Activated CD8-positive, alpha-beta memory T cell treated with anti-CD3 and anti-CD28 coated beads, Interleukin-2, amount 50 U/mL, for 48 hours (primary cell): ENCODE measurements at places on chromosomes 5 and 9.

DNA sequence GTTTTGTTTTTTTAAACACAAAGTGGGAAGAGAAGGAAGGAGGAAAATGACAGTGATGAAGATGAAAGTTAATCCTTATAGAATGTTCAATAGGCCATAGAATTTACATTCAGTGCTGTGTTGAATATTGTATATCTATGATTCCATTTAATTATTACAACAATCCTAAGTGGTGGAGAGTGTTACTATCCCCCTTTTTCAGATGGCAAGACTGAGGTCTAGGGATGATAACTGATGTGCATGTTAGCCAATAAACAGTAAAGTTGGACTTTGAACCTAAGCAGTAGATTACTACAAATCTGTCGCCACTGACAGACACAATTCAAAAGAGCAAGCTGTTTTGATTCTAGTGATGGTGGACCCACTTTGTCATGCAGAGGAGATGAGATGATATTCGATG lies 237.9 kb downstream of the ARHGAP26 start:
- DNase-seq, result no peak

- peak; percentile 62 for DNase-seq
Observed at GRCh38 chr9:126146254-126147145, 180.1 kb upstream of the MVB12B start.

GRCh38 chr5:32283539-32284377 lies 29.0 kb downstream of the MTMR12 start:
- DNase-seq, result no peak

DNA sequence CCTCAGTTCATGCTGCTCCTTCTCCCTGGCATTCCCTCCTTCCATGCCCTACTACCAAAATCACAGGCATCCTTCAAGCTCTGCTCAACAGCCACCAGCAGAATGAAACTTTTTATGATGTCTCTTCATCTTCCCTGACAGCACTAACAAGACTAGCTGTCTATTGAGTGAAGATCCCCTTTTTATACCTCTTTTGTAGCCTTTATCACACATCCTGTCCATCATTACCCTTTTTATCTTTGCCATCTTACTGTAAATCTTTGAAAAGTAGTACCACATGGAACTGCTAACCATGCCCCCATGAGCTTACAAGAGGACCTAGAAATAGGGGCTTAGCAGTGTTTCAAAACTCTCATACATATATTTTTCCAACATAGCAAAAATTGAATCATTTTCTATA lies 10.8 kb upstream of the ADRB2 start:
- DNase-seq, result no peak

GRCh38 chr9:98879094-98879962 lies 64.4 kb upstream of the COL15A1 start:
- no peak for DNase-seq

GRCh38 chr9:98809311-98810101 lies 2.0 kb downstream of the GALNT12 start:
- no peak for DNase-seq

DNA sequence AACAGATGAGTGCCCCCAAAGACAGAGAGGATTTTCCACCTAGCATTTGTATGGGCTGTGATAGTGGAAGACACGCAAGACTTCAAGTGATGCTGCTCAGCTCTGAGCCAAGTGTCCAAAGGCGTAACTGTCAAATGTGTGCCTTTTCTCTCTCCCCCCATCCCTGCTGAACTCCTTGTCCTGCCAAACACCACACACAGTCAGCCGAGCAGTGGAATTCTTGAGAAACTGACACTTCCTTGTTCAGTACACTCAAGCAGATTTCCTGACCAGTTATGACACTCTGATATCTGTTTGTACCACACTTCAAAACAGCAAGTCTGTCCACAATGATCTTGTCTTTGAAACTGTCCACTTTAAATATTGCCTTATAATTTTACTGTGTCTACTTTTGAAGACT lies 166.4 kb downstream of the PIK3R1 start:
- DNase-seq, result no peak

- no peak for DNase-seq
Observed at GRCh38 chr5:2208239-2208544, 325.5 kb upstream of the IRX4 start.

DNA sequence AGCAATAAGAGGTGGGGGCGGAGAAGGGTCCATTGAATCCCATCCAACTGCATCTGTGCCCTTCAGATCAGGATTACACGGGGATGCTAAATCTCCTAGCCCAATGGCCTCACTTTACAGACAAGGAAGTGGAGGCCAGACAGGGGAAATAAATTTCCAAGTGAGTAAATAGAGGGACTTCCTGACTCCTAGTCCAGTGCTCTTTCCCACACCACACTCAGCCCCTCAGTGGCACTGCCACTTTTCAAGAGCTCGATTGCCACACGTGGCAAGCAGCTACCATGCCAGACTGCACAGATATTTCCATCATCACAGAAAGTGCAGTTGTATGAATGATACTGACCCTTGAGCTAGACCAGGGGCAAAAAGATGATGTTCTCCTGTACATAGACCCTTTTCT lies 8.2 kb upstream of the TNIP1 start:
- no peak for DNase-seq

- DNase-seq, result no peak
Observed at GRCh38 chr5:107072440-107072839, 598.3 kb downstream of the EFNA5 start.

DNA sequence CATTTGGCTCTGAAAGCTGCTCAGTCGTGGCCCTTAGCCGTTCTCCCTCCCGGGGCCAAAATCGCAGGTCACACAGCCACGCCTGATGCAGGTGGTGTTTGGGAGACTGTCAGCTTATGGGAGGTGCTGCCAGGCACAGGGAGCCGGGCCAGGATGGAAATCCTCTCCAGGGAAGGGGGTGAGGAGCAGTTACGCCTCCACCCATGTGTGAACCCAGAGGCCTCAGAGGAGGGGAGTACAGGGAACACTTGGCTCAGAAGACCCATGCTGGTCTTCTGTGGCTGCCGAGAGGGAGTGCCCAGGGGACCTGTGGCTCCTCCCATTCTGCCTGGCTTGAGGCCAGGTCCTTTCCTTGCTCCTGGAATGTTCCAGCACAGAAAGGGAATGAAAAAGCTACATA lies 3.6 kb upstream of the OLFM1 start:
- DNase-seq, result no peak

GRCh38 chr5:43242196-43242595 lies 50.2 kb downstream of the NIM1K start:
- DNase-seq, result no peak

DNA sequence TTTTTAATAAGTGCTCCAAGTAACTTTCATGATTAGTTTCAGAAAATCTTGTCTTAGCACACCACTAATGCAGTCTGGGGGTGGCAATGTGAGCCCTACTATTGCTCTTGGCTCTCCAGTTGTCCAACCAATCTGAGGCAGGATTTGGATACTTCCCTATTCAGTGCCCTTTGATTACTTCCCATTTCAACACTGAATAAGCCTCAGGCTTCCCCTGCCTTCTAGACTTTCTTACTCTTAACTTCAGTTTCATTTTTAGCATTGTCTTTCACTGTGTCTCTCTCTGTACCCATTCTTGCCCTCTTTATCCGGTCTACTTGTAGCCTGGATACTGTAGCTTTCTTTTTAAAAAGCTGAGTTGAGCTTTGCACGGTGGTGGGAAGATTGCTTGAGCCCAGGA lies 186.1 kb downstream of the C9orf152 start:
- DNase-seq, result no peak

- no peak for DNase-seq
Observed at GRCh38 chr9:90774682-90775081, 26.9 kb upstream of the SYK start.

DNA sequence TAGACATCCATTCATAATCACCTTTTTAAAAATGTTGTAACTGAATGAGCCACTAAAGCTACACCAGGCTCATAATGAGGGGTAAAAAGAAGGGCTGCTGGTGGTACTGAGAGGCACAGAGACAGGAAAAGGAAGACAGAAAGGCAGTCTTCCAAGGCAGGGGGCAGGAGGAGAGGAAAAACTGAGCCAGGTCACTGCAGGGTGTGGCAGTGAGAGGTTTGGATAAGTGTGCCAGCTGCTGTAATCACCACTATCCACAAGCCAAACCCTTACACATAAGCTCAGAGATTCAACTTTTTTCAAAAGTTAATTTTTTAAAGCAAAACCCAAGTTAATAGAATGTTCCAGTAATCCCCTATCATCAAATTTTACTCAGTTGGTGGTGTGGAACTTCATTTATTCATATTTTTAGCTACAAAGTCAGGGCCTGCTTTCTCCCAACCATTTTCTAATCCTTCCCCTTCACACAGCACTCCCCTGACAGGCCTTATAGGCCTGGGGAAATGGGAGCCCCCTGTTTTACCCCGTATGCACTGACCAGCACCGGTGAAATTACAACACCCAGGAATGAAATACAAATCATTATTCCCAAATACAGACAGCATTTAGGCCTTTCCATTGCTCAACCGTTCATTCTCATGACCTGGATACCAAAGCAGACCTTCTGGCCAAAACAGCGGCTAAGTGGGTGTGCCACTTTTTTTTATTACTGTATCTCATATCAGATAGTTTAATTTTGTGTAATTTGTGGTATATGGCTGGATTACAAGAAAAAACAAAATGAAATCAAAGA lies 76.3 kb downstream of the EFNA5 start:
- no peak for DNase-seq

DNA sequence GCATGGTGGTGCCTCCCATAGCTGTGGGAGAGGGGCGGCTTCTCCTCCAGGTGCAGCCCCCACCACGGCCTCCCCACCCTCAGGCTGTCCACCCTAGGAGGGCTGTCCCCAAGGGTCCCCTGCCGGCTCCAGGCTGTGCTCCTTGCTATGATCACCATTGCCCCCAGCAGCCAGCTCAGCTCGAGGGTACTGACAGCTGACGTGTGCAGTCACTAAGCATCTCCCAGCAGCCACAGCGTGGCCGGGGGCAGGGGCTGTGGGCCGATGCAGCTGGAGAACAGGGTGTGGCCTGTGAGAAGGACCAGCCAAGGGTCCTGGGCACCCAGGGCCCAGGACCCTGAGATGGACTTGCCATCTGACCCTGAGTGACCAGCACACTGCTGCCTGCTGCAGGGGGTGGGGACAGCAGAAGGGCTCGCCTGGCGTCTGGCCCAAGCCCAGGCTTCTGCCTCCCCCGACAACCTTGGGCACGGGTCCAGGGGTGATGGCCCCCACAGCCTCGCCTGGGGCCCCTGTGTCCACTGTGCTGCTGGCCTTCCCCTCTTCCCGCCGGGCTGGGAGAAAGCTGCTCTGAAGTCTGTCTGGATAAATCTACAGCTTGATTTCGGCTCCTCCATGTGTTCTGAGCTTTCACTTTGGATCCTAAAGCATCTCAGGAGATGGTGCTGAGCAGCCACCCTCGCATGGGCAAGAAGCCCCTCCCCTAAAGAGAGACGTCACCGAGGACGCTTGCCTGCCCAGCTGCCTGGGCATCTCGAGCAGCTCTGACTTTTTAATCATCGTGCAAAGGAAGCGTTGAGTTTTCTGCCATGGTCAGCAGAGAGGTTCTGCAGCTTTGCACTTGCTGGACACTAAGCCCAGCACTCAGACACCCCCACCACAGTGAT lies 5.5 kb downstream of the KCNT1 start:
- DNase-seq, result no peak

DNA sequence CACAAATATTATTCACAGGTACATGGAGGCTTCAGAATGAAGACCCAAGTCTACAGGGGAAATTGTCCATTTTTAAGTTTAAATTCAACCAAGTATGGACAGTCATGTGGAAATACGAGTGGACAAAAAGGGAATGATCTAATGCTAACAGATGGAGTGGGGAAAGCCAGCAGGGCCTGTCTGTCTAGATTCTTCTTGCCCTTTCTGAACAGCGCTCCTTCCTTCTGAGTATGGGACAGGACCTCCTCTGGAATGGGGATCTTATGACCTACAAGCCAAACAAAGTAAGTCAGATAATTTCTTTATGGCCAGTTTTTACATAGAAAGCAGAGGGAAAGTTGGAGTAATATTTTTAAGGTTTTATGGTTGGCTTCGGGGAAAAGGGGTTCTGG lies 119.8 kb upstream of the NEK6 start:
- no peak for DNase-seq

GRCh38 chr9:72772661-72773060 lies 180.2 kb downstream of the ALDH1A1 start:
- no peak for DNase-seq

DNA sequence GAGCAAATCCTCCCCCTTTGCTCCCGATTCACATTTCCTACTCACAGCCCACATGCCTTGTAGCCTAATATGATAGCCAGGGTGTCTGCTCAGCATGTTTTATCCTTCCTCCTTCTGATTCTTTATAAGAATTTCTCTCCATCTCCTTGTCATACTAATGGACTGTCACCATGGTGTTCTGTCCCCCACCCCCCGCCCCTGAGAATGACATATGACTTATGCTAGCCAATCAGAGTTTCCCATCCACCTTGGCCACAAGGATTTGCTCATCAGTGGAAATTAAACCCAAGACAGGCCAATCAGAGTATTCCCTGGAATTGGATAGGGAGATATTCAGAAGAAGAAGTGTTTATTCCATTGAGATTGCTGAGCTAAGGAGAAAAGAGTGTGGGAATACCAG lies 16.0 kb downstream of the ABLIM3 start:
- DNase-seq, result no peak

DNA sequence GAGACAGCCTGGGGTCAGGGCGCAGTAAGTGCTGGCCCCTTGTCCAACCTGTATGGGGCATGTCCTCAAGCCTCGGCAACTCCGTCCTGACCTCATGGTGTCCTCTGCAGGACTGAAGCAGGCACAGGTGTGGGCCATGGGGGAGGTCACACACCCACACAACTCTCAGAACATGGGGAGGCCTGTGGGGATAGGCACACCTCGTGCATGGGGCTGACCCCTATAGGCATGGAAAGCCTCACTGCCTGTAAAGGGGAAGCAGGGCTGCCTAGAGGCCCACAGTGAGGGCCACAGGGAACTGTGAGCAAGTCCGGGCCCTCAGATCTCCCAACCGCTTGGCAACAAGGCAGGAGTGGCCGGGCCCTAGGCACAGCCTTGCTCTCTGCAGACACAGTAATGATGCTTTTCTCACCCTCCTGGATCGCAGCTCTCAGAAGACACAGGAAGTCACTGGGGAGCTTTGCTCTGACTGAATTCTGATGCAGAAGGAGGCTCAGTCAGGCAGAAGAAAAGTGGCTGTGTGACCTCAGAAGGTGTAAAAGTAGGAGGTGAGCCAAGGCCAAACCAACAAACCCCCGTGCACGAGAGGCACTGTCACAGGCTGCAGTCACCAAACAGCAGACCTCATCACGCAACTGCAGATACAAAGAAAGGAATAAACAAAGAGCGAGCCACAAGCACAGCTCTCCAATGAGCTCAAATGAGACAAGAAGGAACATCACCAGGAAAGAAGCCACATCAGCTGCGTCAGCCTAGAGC lies 5.4 kb downstream of the IPPK start:
- no peak for DNase-seq

DNA sequence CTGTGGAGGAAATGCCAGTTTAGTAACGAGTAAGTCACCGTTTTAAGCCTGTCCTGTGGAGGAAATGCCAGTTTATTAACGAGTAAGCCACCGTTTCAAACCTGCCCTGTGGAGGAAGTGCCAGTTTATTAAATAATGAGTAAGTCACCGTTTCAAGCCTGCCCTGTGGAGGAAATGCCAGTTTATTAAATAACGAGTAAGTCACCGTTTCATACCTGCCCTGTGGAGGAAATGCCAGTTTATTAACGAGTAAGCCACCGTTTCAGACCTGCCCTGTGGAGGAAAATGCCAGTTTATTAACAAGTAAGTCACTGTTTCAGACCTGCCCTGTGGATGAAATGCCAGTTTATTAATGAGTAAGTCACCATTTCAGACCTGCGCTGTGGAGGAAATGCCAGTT lies 18.9 kb upstream of the PDCD6 start:
- DNase-seq, result no peak
